Hematopoietic multipotent progenitor cell treated with erythropoietin and hydrocortisone succinate and interleukin-3 and kit ligand, for 8 days (in vitro differentiated cells): ENCODE measurements at places on chromosomes 1 and 21.
A peak's percentile ranks its signal among the peaks of the same experiment; 100 is the strongest.

DNA sequence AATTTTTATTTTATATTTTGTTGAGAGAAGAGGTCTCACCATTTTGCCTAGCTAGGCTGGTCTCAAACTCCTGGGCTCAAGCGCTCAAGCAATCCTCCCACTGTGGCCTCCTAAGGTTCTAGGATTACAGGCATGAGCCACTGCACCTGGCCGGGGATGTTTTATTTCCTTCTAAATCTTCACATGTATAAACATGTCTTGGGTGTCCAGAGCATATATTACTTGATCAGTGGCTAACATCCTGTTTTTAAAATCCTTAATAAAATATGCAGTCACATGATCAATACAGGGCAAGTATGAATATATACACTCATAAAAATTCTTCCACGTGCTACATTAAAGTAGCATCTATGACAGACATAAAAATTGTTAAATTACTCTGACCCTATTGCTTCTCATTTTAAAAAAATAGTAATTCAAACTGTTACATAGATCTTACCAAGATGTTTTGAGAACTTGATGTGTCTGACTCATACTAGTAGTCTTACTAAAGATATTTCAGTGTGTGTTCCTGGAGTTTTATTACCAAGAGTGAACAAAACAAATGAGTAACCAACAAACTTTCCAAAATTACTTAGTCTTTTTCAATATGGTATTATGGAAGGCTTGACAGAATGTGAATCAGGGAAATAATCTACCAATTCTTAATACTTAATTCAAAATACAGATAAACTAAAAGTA lies 222.5 kb downstream of the SLC45A1 start:
- DNase-seq, result no peak

- DNase-seq, result no peak
Measured at GRCh38 chr1:196651079-196651478, 764 bp upstream of the CFH start.

GRCh38 chr1:199608414-199608813 lies 419.1 kb upstream of the NR5A2 start:
- no peak for DNase-seq

GRCh38 chr1:100736324-100736723 lies 16.8 kb downstream of the VCAM1 start:
- DNase-seq, result no peak

GRCh38 chr1:77239311-77239710 lies 20.1 kb upstream of the PIGK start:
- no peak for DNase-seq

- DNase-seq, result no peak
Measured at GRCh38 chr1:34983700-34984355, 1.3 kb downstream of the TMEM35B start.

GRCh38 chr1:222732216-222733159 lies 4.5 kb upstream of the FAM177B start:
- no peak for DNase-seq

DNA sequence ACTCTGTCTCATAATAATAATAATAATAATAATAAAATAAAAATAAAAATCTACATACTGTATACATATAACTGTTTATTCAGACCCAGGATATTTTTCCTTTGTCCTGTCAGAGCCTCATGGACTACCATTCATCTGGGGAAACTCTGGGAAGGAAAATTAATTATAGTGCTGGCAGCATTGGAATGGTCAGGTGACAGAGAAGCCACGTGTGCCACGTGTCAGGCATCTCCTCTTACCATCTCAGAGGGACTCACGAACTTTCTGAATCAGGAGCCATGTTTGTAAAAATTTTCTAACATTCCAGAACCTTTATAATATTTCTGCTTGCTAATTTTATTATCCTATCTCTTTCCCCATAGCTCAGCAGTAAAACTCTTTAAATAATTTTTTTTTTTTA lies 97.8 kb upstream of the HNRNPU start:
- no peak for DNase-seq

- DNase-seq, result no peak
Measured at GRCh38 chr1:176604461-176604860, 141.5 kb downstream of the PAPPA2 start.

GRCh38 chr1:26822737-26823395 lies 3.6 kb upstream of the ZDHHC18 start:
- no peak for DNase-seq

- no peak for DNase-seq
Measured at GRCh38 chr21:31908106-31909031, 35.5 kb downstream of the HUNK start.

DNA sequence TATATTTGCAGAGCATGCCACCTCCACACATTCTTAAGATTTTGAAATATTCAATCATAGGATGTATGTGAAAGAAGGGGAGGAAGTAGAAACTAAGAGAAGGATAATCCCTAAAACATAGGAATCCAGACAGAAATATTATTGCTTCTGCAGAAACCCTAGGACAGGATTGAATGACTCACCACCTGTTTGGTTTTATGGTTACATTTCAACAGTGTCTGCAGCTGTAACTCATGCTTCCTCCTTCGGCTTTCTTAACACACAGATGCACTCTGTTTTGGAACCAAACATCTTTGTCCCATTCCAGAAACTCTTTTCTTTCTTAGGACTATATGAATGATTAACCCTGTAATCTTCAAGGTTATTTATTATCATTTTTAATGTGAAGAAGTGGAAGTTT lies 20.7 kb downstream of the RGS7 start:
- no peak for DNase-seq

- DNase-seq, result no peak
Measured at GRCh38 chr1:150626150-150626549, 3.3 kb downstream of the ENSA start.

DNA sequence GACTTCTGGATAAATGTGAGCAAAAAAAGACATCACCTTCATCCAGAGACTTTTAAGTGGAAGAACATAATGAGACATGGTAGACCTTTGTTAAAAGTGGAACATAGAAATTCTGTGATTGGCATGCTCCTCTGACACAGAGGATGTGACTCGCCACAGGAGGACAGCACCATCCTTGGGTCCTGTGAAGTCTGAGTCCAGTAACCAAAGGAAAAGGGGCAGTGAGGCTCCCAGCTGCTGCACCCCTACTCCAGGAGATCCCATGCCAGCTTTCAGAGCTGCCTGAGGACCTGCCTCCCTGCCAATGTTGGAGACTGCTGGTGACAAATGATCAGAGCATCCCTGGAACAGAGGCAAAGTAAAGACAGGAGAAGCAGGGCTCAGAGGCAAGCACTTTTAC lies 136.2 kb downstream of the BRINP2 start:
- no peak for DNase-seq

- no peak for DNase-seq
Measured at GRCh38 chr1:46302641-46303037, 777 bp downstream of the LRRC41 start.

DNA sequence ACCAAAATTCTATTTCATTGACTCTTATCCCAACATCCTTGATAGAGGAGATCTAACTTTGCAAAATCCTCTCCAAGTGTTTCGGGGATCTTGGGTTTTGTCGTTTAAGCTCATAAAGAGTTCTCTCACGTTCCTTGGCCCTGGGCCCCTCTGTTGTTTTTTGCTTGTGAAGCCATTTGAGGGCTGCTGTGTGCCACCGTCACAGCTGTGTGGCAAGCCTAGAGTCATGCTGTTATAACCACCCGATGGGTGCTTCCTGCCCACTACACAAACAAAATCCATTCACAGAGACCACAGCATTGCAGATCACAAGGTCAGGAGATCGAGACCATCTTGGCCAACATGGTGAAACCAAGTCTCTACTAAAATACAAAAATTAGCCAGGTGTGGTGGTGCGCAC lies 154.1 kb downstream of the ADSS2 start:
- no peak for DNase-seq

- peak; percentile 57 for DNase-seq
Measured at GRCh38 chr1:110053552-110054428, 16.7 kb downstream of the ALX3 start.

GRCh38 chr1:86991549-86992186 lies 77.2 kb downstream of the HS2ST1 start:
- DNase-seq, result peak; percentile 91

DNA sequence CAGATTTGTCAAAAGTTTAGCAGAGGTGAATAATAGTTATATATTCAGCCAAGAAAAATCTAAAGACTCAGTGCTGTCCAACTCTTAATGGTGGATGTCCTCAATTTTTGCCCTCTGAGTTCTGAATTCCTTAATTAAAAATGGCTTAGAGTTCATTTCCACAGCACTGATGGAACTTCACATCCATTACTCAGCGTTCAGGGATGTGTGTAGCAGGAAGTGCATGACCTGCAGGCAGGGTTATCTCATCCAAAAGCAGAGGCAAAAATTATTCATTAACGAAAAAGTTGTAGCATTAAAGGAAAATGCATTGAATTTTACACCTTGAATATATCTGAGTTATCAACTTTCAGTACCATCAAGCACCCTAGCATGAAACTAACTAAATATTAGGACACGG lies 96.7 kb downstream of the ZP4 start:
- DNase-seq, result no peak
